ENCODE measurements at places on chromosomes 5 and 9.

- DNase-seq, result no peak
Measured at GRCh38 chr5:139711906-139712224, 63.7 kb downstream of the CXXC5 start.

DNA sequence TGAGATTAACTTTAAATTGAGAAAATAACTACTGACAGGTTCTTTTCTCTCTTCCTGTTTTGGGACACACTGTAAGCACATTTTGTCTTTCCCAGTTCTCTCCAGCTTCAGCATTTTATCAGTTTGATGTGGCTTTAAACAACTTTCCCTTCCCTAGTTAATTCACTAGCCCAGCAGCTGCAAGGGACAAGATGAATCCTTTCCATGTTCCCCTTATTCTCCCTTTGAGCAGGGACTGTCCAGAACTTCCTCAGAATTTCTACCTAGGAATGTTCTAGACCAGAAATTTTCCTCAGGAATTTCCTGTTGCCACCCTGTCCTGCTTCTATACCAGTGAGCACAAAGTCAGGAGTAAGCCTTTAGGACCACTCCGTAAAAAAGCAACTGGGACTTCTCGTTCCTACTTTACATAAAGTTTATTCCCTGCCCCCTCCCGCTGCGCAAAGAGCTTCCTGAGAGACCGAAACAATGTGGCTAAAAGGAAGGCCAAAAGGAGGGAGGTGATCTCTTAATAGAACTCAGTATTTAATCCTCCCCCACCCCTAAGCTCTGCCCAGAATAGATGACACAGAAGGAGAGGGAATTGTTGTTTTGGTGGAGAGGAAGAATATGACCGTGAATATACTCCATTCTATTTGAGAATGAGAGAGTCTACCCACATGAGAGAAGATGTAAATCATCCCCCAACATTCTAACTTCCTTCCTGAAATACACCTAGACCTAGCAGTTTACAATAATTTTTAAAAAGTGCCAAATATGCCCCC lies 61.9 kb downstream of the GLIS3 start:
- no peak for DNase-seq

- DNase-seq, result no peak
Measured at GRCh38 chr5:172351240-172351778, 67.7 kb upstream of the UBTD2 start.

- DNase-seq, result no peak
Measured at GRCh38 chr9:95762322-95762721, 113.2 kb upstream of the ERCC6L2 start.

- no peak for DNase-seq
Measured at GRCh38 chr9:77402286-77402685, 225.0 kb downstream of the VPS13A start.

GRCh38 chr9:122143876-122144405 lies 15.6 kb downstream of the NDUFA8 start:
- no peak for DNase-seq

DNA sequence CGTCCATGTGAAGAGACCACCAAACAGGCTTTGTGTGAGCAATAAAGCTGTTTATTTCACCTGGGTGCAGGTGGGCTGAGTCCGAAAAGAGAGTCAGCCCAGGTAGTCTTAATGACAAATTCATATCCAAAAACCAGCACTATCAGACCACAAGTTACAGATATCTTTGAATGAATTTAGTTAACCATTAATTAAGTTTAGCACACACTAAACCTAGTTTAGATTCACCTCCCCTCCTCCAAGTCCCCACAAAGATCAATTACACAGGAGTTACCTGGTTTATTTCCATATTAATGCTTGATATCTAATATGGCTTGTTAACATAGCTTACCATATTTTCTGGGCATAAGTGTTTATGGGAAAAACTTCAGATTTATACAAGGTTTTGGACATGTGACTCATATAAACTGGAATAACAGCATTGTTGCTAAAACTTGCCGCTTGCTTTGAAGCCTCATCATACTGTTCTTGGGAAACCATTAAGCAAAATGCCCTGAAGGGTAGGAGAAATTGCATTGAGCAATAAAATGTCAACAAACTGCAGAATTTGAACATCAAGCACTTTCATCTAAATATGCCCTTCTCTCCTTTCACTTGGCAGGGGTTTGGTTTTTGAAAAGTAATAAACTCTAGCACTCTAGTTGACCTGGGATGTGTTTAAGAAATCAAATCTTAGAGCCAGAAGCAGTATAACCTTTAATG lies 166.9 kb downstream of the SNCAIP start:
- no peak for DNase-seq

All from stimulated activated CD8-positive, alpha-beta memory T cell treated with anti-CD3 and anti-CD28 coated beads, Interleukin-15, amount 100 ng/mL, for 4 hours (primary cell).